HepG2 (cell line): ENCODE measurements at places on chromosomes 12 and 14. TPM values are rescaled to one million over a fixed set of nuclear protein-coding genes. Genes with fewer than 3 reads are reported as not detected.

DNA sequence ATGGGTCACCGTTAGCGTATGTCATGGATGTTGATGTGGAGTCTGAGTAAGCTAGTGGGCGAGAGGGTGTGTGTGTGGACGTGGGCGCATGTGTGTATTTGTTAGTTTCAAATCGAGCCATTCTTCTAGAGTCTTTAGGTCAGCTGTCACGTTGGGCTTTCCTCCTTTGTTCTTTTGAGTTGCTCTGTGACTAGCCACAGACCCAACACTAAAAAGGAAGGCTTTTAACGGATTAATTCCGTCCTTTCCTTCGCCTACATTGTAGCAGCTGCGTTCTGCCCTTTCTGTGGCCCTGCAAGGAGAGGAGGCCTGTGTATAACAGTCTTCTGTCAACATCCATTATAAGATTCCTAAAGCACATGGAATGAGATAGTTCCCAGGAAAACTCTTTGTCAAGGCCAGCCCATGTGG, 117.2 kb upstream of the DNM1L start:
- peak; percentile 34 for DNase-seq

Gene ZNF84
- 15.5 and 18.2 TPM in 2 replicates for polyA plus RNA-seq

- DNase-seq: no peak
These were observed at the start of gene ARHGDIB for GRCh38 chr12:14961466-14962152. TSS of gene ARHGDIB (minus strand) at chr12:14961601. CDS start at chr12:14950712, 10,889 bp downstream.

Gene CLEC2D
- polyA plus RNA-seq: 7.7 and 8.6 TPM in 2 replicates

DNA sequence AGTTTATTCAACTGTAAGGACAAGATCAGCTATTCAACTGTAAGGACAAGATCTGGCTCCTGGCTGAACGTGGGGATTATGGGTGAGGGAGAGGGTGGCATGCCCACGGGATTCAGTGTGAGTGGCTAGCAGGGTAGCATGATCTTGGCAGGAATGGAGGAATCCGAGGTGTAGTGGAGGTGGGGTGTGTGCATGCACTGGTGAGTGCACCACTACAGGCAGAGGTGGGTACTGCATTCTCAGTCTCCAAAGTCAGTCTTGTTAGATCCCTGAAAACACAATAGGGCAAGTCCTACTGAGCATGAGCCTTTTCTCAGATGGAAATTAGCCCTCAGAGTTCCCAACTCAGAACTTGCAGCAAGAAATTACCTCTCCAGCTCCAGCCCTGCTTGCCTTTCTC, 32.2 kb upstream of the DCD start:
- DNase-seq: peak; percentile 19

DNA sequence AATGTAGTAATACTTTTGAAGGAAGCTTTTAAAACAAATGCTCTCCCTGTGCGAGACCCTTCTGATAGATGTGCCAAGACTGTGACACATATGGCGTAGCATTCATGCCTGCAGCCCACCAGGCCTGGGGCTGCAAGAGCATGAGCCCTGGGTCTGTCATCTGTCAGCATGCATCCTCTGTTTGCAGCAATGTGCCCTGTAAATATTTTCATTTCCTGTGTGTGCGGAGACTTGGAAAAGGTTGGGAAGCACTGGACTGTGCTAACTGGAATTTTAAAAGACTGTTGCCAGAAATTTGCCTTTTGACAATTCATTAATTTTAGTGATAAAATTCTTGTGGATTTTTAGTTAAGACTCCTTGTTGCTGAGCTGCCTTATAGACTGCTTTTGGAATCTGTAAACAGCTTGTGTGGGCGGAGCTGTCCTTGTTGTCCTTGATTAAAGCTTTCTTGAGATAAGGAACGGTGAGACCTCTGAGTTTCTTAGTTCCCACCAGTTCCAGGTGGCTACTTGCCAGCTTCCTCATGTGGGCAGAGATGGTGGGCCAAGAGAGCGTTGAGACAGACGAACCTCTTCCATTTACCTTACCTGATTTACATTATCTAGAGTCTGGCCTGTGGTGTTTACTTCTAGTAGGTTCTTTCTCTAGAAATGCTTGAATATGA, 23.4 kb downstream of the MARK3 start:
- DNase-seq: no peak

Gene ZFYVE1
- 5.3 and 6.9 TPM in 2 replicates for polyA plus RNA-seq

DNA sequence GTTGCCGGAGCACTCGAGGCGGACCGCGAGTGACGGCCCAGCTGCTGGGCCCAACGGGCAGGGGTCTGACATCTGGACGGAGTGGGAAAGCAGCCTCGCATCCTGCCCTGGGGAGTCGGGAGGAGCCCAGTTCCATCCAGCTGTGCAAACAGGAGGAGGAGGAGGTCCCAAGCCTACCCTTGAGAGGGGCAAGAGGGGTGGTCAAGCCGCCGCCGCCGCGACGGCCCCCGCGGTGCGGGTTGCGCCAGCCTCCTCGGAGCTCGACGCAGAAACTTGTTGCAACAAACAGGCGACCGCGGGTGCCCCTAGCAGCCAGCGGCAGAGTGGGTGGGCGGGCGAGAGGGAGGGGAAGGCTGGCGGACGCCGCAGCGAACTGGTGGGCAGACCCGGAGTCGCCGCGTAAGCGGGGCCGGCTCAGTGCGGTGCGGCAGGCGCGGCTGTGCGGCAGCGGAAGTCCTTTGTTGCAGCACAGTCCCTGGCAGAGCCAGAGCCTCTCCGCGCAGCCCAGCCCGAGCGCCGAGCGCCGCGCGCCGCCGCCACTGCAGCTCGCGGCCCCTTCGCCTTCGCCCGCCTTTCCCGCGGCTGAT, at the start of gene ZBTB1:
Gene ZBTB1 (plus strand): TSS at position 461 of the 587 bp plus-strand sequence. CDS start 16,735 bp downstream, outside the sequence.
- DNase-seq: peak; percentile 74

- DNase-seq: peak; percentile 10
These were observed 107.4 kb downstream of the TSHR start for GRCh38 chr14:81062816-81063215.

GRCh38 chr14:52694761-52695480, 437 bp downstream of the ERO1A start:
- DNase-seq: peak; percentile 25

DNA sequence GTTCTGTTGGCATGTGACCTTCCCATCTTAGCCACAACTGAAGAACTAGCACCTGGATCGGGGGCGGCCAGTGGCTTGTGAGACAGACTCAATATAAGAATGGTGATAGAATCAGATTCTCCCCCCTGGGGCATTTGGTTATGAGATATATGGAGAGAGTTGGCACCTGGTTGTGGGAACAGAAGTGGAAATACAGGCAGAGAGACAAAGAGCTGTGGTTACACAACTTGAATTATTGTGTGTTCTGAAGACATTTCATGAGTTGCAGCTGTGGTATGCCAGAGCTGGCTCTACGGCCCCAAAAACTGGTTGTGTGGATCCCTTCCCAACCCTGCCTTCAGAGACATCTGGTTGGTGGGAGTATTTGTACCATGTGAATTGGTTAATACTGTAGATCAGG, 2.9 kb upstream of the MSRB3 start:
- DNase-seq: no peak

Gene ALDH1L2
- polyA plus RNA-seq: 4.0 and 4.6 TPM in 2 replicates

DNA sequence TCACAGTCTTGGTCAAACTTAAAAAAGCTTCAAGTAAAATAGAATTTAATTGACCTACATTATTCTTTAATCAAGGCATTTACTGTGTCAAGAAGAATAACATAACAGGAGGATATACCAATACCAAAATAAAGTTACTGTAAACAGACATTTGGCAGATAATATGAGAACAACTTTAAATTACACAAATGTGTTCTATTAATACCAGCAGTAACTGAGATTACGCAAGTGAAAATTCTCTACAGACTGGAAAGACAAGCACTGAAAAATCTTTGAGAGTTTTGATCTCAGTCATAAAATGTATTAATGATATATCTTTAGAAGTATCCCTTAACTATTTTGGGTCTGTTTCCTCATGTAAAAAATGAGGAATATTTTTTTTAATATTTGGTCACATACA, 169.2 kb upstream of the SOX5 start:
- no peak for DNase-seq

DNA sequence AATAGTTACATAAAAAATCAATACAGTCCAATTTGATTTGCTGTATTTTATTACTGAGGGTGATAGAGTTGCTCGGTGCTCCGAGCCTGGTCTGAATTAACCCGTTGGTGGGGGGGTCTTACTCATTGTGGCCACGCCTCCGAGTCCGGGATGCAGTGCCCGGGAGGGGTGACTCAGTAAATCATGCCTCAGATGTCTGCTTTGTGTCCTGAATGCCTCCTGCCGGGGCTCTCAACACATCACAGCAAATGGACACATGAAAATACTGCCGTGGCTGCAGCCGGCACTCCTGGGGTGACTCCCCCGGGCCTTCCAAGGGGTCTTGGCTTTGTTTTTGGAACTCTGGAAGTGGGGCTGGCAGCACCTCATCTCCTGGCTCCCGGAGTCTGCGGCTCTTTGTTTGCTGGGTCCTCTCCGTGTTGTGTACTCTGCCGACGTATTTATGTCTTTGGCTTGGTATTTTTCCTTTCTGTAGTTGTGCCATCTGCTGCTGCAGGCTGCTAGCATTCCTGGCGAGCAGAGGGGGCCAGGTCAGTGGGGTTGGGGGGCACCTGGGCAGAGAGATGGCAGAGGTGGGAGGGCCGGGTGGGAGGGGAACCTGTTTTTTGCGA, 129.0 kb downstream of the AACS start:
- no peak for DNase-seq

DNA sequence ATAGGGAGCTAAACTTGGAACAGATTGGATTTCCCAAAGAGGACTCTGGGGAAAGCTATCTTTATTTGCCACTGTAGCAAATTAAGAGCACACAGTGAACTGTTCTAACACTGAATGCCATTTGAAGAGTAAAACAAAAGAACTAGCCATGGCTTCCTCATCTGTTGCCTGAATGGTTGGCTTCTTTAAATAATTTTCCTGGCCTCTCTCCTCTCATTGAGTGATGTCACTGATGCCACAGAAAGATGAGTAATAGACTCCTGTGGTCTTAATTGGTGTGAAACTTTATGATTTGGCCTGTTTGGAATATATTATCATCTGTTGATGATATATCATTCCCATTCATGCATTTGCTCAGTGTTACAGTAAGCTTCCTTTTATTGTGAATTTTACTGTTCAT, 42.5 kb downstream of the WDR20 start:
- no peak for DNase-seq

GRCh38 chr14:22898302-22899090, 15.5 kb downstream of the REM2 start:
- DNase-seq: no peak

- DNase-seq: no peak
These were observed 35.5 kb downstream of the TMBIM6 start for GRCh38 chr12:49776858-49777257.

- no peak for DNase-seq
These were observed at the start of gene SOCS2 for GRCh38 chr12:93571925-93572711. TSS of gene SOCS2 (plus strand) at chr12:93572675. CDS start at chr12:93572898, 223 bp downstream.

Gene RNASE1
- not detected in 2 replicates for polyA plus RNA-seq

DNA sequence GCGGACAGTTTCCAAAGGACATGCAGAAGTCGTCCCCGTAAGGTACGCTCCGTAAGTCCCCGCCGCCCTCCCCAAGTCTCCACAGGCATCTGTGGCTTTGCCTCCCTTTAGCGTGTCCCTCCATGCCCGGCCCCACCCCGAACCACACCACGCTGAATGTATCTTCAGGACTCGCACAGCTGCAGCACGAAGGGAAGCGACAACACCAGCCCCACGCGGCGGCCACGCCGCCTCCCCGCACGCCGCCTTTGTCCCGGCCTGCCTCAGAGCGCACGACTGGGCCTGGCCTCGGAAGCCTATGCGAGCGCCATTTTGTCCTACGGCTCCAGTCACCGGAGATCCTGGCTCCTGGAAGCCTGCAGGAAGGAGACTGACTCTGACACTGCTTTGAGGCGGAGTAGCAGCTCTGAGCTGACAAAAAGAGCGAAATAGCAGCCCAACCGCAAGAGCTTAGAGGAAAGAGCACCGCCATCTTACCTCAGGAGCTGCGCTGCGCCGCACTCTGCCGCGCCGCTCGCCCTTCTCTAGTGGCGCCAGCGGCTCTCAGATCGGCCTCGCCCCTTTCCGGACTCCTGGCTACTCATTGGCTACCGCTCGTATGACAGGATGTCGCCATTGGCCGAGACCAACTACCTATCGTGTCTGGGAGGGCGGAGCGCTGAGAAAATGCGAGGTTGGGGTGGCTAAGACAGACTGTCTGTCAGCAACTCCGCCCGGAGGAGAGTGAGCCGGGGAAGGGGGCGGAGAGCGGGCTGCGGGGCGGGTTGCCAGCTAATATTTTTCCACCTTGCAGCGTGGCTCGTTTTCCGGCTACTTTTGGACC, at the start of gene KANSL2:
Gene KANSL2 (minus strand): TSS at position 529 of the 823 bp plus-strand sequence. CDS start 606 bp downstream, outside the sequence.
- peak; percentile 98 for DNase-seq

DNA sequence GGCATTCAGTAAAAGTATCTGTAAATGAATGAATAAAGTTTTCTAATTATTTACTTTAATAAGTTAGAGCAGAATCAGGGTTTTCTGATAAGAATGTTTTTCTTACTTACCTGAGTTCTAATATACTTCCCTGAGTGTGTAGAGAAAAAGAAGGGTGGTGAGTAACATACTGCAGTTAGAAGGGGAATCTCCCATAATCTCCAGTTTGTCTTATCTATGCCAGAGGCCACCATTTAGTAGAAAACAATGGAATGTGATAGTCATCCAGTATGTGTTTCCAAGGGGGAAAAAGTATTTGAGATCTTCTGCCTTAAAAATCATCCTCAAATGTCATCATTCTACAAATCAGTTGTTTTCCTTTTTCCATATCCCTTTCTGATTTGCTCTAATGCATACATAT, 56.5 kb upstream of the PAWR start:
- no peak for DNase-seq

DNA sequence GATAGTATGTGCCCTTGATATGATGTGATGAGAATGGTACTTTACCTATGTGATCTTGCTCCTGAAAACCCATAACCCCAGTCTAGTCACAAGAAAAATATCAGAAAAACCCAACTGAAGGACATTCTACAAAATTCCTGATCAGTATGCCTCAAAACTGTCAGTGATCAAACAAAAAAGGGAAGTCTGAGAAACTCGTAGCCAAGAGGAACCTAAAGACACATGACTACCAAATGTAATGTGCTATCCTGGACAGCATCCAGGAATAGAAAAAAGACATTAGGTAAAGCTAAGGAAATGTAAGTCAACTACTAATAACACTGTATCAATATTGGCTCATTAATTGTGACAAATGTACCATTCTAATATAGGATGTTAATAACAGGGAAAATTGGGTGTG, 4.1 kb upstream of the WIF1 start:
- no peak for DNase-seq

DNA sequence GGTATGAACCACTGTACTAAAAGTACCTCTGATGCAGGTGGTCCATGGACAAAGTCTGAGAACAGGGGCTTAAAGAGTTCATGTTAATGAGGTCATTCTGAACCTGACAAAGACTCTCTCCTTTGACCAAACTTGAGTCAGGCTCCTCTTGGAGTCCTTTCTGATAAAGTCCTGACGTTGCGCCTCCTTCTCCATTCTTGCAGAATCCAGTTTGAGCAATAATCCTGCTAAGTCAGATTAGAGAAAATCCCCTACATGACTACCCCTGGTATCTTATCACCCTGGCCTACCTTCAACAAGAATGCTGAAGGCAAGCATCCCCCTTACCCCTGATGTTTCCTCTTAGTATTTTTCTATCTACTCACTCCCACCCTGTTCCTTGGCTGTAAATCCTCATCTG, 46.0 kb upstream of the ISM2 start:
- no peak for DNase-seq
